ENCODE measurements at places on chromosomes 6 and 20.

GRCh38 chr6:16570946-16571345 is 190.3 kb downstream of the ATXN1 start:
- DNase-seq = no peak

- DNase-seq = no peak
These were observed 123.4 kb upstream of the SUPT3H start for GRCh38 chr6:45500924-45501816.

- DNase-seq = no peak
These were observed 67.4 kb upstream of the SMIM28 start for GRCh38 chr6:138310294-138310693.

GRCh38 chr6:20893412-20893811 is 359.2 kb downstream of the CDKAL1 start:
- no peak for DNase-seq

DNA sequence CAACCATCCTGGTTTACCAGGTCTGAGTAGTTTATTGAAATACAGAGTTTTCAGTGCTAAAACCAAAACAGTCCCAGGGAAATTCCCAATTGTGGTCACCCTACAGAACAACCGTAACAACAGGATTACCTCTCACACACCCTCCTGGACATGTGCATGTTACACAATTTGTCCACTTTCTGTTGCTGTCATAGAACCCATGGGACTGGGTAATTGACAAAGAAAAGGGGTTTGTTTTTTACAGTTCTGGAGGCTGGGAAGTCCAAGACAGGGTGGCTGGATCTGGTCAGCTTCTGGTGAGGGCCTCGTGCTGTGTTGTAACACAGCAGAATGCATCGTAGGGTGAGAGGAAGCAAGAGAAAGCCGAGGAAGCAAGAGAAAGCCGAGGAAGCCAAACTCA is 9.1 kb upstream of the ADA start:
- no peak for DNase-seq

GRCh38 chr6:41655646-41656001 is 17.4 kb downstream of the MDFI start:
- no peak for DNase-seq

DNA sequence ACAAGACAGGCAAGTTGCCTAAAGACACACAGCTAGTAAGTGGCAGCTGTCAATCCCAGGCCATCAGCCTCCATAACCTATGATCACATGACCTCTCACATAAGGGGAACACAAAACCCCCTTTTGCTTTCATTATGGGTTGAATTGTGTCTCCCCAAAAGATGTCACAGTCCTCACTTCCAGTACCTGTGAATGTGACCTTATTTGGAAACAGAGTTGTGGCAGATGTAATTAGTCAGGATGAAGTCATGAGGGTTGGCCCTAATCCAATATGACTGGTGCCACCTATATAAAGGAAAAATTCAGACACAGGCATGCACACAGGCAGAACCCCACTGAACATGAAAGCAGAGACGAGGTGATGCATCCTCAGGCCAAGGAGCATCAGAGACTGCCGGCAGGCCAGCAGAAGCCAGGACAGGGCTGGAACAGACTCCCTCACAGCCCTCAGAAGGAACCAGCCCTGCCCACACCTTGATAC is 33.6 kb downstream of the GFOD1 start:
- peak; percentile 52 for DNase-seq

- DNase-seq = no peak
These were observed 83.6 kb downstream of the PFDN4 start for GRCh38 chr20:54291339-54292010.

DNA sequence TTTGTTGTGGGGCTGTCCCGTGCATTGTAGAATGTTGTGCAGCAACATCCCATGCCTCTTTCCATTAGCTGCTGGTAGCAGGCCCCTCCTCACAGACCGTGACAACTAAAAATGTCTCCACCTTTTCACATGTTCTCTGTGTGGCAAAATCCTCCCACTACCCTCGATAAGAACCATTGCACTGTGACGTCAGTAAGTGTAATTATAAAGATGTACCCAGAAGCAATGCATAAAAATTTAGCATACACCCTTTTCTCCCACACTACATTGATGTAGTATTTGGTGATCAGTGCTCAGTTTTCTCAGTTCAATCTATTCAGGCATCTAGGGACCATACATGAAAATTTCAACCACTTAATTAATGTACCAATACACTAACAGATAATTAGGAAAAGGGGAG is 389.9 kb downstream of the DOK5 start:
- no peak for DNase-seq

- no peak for DNase-seq
These were observed 251.7 kb downstream of the ALDH8A1 start for GRCh38 chr6:134698228-134698627.

DNA sequence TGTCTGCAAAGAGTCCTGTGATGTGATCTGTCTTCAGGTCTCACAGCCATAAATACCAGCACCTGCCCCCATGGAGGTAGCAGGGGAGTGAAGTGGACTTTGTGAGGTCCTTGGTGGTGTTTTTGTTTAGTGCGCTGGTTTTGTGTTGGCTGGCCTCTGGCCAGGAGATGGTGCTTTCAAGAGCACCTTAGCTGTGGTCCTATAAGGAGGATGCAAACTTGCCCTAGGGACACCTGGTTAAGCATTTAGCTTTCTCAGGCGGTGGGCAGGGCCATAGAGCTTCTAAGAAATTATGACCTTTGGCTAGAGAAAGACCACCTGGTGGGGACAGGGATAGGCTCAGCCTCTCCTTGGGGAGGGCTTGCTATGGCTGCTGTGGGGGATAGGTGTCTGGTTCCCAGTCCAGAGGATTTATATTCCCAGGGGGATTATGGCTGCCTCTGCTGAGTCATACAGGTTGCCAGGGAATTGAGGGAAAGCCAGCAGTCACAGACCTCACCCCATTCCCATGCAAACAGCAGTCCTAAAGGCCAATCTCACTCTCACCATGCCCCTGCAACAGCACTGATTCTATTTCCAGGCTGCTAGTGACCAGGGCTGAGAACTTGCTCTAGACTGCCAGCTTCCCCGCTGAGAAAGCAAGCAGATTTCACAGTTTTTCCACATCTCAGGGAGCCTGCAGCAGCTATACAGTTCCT is 259.3 kb downstream of the TFAP2B start:
- no peak for DNase-seq
